Right forelimb (tissue), 1 donor: ENCODE measurements at places on chromosomes 7 and 10.
A peak's percentile ranks its signal among the peaks of the same experiment; 100 is the strongest.

DNA sequence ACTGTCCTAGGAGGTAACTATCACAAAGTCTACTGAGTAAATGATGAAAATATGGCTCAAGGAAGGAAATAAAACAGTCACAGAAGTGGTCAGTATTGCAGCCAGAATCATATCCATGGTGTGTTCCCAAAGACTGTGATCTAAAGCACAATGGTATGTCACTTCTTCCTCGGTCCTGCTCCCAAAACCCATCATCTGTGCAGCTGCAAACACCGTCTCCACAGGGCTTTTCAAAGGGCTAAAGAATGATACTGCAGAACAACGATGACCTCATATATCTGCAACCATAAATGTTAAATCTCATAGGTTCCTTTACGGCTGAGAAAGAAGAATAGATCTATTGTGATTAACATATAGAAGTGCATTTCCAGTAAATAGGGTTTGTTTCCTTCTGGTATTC, 465.0 kb downstream of the GRID1 start:
- DNase-seq: no peak

- DNase-seq: no peak
Observed at GRCh38 chr7:107090457-107090856, 46.0 kb downstream of the PRKAR2B start.

DNA sequence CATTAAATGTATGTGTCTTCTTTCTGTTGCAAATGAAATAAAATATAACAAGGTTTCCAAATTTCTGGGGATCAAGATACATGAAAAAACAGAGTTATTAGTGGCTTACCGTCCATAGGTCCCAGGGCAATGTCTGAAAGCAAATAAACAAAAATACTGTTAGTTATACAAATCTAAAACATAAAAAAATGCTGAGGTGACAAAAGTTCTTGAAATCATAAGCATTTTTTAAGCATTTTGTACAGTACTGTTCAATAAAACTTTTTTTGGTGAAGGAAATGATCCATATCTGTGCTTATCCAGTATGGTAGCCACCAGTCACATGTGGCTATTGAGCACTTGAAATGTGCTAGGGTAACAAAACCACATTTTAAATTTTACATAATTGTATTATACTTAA, 158.6 kb upstream of the TARP start:
- no peak for DNase-seq

- no peak for DNase-seq
Observed at GRCh38 chr10:77530011-77530410, 107.6 kb downstream of the KCNMA1 start.

DNA sequence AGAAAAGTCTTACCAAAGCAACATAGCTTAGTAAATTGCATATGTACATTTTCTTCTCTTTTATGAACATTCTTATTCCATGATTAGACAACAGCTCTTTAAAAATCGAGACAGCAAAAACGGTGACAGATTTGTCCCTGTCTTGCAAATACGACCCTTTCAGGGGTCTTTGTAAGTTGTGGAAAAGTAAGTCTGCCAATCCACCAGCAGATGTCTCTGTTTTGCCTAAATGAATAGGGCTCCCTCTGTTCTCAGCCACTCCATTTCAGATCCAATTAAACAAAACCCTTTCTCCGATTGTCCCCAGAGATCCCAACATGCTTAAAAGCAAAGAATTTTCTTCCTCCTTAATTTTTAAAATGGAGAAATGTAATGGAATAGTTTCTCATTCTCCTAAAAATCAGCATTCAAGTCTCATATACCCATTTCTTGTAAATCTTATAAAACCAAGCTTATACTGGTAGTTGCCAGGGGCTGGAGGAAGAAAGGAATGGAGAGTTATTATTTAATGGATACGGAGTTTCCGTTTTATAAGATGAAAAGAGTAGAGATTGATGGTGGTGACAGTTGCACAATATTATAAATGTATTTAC, 61.0 kb upstream of the NFE2L3 start:
- no peak for DNase-seq

GRCh38 chr7:22702516-22702915, 24.5 kb upstream of the IL6 start:
- DNase-seq: no peak

GRCh38 chr10:91167406-91167805, 53.1 kb upstream of the PCGF5 start:
- DNase-seq: no peak

DNA sequence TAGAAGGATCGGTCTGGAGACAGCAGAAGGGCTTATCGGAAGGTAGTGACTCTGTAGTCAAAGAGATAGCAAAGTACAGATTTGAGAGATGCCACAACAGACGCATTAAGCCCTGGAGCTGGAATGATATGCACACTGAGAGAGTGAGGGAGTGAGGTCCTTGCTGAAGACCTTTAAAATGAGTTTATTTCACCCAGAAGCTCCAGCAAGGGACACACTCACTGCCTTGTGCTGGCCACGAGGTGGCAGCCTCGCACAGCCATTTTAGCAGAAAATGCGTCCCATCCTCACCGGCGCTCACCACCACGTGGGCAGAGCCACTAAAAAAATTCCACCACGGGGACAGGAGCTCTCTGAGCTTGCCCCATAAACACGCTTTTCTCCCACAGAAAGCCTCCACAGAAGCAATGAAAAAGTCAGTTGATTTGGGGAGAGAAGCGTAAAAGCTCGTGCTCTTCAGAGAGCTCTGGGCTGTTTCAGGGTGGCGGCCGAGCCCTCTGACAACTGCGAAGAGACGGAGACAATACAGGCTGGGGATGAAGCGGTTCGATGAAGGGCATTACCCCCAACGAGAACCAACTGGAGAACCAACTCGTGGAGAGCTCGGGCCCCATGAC, 163.0 kb upstream of the KLF14 start:
- peak; percentile 83 for DNase-seq

GRCh38 chr7:153091477-153091876, 331.9 kb downstream of the ACTR3B start:
- DNase-seq: no peak

- no peak for DNase-seq
Observed at GRCh38 chr10:111273635-111274034, 196.8 kb downstream of the ADRA2A start.

- no peak for DNase-seq
Observed at GRCh38 chr10:132443605-132443982, 46.6 kb downstream of the PWWP2B start.

- no peak for DNase-seq
Observed at GRCh38 chr7:81770728-81771223, 929 bp upstream of the HGF start.

DNA sequence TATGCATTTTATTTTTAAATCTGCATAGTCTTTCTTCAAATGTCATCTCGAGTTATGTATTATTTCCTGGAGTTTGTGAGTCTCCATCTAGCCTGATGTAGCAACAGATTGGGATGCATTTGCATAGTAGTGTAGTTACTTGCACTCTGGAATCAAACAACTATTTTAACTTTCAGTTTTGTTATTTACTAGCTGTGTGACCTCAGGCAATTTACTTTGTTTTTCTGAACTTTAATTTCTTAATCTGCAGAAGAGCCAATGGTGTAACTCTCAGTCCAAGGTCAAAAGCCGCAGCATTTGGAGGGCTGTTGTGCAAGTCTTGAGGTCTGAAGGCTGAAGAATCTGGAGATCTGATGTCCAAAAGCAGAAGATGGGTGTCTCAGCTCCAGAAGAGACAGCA, 175.8 kb upstream of the SORCS1 start:
- no peak for DNase-seq

- DNase-seq: no peak
Observed at GRCh38 chr7:120165227-120165626, 107.7 kb upstream of the KCND2 start.

DNA sequence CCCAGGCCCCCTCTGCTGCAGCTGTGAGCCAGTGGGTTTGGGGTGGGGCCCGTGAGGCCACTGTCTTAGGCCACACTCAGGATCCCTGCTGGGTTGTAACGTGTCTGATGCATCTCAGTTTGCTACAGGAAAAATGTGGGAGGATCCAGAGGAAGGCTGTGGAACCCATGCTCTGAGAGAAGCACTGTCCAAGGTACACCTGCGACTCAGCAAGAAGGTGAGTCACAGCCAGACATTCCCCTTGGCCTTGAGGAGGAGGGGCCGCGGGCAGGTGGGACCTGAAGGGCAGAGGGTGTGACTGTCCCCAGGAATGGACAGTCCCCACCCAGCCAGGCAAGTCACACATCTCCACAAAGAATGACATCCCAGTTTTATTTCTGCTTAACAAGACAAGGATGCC, 27.8 kb upstream of the C10orf120 start:
- DNase-seq: no peak

DNA sequence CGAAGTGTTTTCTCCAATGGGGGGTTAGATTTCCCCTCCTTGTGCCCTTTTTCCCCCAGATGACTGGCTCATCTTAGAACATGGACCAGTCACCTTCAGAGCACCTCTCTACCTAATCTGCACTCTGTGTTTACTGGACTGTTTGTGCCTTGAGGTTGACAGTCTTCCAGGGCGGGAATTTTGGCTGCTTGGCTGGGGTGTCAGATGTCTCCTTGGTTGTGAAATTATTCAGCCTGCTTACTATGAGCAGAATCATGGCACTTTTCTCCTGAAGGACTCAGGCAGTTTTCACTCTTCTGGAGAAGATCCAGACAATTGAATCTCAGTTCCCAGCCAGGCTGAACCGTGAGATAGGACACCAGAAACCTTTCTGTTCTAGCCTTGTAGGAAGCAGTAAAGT, 60.3 kb upstream of the NFKB2 start:
- DNase-seq: no peak

DNA sequence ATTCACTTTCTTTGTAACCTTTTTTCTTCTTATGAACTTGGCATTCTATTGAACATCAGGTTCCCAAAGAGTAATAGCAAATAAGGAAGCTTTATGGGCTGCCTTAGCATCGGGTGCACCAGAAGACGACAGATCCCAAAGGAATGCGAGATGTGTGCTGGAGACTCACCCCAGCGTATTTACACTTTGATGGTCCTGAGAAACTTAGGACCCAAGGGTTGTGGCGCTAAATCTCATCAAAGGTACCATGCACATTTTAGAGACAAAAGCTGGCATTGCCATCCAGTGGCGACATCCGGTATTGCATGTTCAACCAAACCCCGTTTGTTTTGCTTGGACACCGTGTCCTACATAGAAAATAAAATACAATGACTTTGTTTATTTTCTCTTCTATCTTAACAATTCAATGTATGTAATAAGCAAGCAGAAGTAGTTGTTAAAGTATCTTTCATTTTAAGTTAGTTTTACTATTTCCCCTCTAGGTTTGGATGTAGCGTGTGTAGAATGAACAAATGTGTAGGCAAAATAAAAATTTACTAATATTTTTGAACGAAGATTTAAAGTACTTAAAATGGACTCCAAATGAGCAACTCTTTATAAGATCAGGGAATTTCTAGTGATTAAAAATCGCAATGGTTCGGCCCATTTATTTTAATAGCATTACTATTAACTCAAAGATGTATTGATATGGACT, 1154.8 kb downstream of the GATA3 start:
- DNase-seq: peak; percentile 69

DNA sequence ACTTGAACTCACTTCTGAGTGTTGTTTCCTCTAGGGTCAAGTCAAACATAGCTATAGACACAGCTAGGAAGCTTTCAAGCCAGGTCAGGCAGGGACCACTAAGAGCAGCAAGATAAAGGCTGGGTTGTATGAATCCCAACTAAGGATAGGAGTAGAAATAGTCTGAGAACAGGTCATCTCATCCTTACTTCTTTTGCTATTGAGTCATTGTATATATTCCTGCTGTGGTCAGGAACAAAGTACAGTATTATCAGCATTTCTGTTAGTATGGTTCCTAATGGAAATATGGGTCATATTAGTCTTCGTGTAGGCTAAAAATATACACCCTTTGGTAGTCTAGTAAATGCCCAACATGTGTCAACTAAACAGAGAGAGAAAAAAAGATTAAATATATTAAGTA, 145.3 kb downstream of the BTAF1 start:
- DNase-seq: no peak

GRCh38 chr7:142855756-142856564, 1.1 kb downstream of the EPHB6 start:
- DNase-seq: no peak

DNA sequence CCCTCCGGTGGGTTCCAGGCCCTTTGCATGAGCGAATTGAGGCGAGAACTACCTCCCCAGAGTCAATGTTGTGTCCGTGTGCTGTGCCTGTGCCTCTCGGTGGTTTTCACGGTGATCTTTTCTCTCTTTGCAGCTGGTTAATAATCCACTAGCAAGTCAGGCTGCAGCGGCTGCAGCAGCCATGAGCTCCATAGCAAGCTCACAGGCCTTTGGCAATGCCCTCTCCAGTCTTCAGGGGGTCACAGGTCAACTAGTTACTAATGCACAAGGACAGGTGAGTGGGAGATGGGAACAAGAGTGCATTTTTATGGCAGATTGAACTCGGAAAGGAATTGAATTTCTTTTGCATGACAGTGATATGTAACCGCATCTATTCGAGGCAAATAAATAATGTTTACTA, 159.7 kb upstream of the YAE1 start:
- DNase-seq: no peak

- DNase-seq: no peak
Observed at GRCh38 chr7:134643131-134643530, 3.5 kb upstream of the BPGM start.

DNA sequence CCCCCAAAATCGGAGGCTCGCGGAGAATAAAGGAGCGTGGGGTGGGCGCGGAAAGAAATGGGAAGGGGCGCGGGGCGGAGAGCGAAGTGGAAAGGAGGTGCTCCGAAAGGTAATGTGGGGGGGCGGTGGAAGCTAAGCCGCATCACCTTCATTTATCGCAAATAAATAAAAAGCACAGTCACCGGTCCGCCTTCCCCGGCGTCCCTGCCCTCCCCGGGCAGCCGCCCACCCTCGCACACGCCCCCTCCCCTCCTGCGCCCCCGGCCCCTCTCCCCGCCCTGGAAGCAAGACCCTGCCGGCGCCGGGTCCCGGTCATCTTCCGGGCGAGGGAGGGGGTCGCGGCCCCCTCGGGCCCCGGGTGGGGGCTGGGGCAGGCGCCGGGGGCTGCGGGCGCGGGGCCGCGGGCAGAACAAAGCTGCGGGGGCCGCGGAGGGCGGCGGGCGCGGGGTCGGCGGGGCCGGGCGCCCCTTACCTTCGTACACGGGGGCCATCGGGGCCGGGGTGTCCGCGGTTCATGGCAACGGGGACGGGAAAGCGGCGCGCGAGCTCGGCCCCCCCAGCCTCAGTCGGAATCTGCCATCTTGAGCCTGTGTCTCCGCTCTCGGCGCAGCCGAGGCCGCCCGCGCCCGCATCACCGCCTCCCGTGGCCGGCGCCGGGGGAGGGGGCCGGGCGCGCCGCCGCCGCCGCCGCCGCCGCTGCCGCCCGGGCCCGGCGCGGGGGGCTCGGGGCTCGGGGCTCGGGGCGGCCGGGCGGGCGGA, 486 bp downstream of the HIPK2 start:
- DNase-seq: peak; percentile 55

GRCh38 chr7:6648815-6649104, 11.6 kb downstream of the ZNF316 start:
- DNase-seq: peak; percentile 22

- DNase-seq: no peak
Observed at GRCh38 chr7:48285373-48285772, 114.1 kb downstream of the ABCA13 start.
